ENCODE measurements at places on chromosomes 2 and 18. TPM values are rescaled to one million over a fixed set of nuclear protein-coding genes. Genes with fewer than 3 reads are reported as not detected.

The GCKR gene
- total RNA-seq: 0.44 TPM

The LYG1 gene
- total RNA-seq: 0.72 TPM

The MAPK4 gene
- 73.9 TPM for total RNA-seq

The PIAS2 gene
- 35.7 TPM for total RNA-seq

The TMEM200C gene
- total RNA-seq: 4.2 TPM

The SEC11C gene
- 36.1 TPM for total RNA-seq

The GPR35 gene
- total RNA-seq: 0.53 TPM

The DNAJC5G gene
- total RNA-seq: 1.5 TPM

The RGPD4 gene
- total RNA-seq: 0.11 TPM

The CNPPD1 gene
- total RNA-seq: 45.1 TPM

The ALKAL2 gene
- 0.75 TPM for total RNA-seq

The OSBPL6 gene
- total RNA-seq: 7.2 TPM

The IL1RL2 gene
- total RNA-seq: 0.32 TPM

The AOX1 gene
- 17.3 TPM for total RNA-seq

The CDCA7 gene
- total RNA-seq: 0.45 TPM

The MTCL1 gene
- 5.3 TPM for total RNA-seq

The MOCOS gene
- 0.57 TPM for total RNA-seq

The TXNL4A gene
- 69.7 TPM for total RNA-seq

The SCG2 gene
- total RNA-seq: 0.15 TPM

The ANTXR1 gene
- 36.7 TPM for total RNA-seq

The RAB27B gene
- 0.08 TPM for total RNA-seq

The YES1 gene
- 22.4 TPM for total RNA-seq

The POTEI gene
- total RNA-seq: 0.79 TPM

The NLRC4 gene
- total RNA-seq: 1.7 TPM

The UGT1A1 gene
- total RNA-seq: not detected

The RAPGEF4 gene
- total RNA-seq: 7.1 TPM

The DSG3 gene
- not detected for total RNA-seq

The SLC19A3 gene
- 5.0 TPM for total RNA-seq

The TEX44 gene
- total RNA-seq: not detected

The IL18R1 gene
- 8.1 TPM for total RNA-seq

All from right cardiac atrium (tissue), 5 donors.